ENCODE measurements at places on chromosomes 1 and 21.

GRCh38 chr1:194298007-194298598, 1111.7 kb upstream of the B3GALT2 start:
- no peak for DNase-seq

GRCh38 chr1:187527346-187527745, 698.6 kb downstream of the PLA2G4A start:
- DNase-seq = no peak

- DNase-seq = no peak
Measured at GRCh38 chr1:205124726-205125125, 2.9 kb upstream of the RBBP5 start.

- no peak for DNase-seq
Measured at GRCh38 chr1:146049436-146049835, 27.9 kb upstream of the HJV start.

DNA sequence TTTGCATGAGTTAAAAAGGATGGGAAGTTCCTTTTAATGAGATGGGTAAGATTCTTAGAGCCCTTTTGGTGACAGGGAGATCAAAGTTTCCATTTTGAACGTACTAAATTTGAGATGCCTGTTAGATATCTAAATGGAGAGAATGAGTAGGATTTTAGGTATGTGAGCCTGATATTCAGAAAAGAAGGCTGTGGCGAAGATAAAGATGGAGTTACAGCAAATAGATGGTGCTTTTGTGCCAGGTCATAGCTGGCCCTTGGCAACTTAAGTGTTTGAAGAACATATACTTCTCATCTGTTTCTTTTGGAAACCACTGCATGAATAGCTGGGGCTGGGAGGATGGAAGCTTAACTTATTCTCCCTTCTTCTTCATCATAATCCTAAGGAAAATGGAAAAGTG, 282.5 kb downstream of the PTBP2 start:
- no peak for DNase-seq

GRCh38 chr1:200972985-200973742, 50.4 kb downstream of the KIF21B start:
- DNase-seq = no peak

- DNase-seq = no peak
Measured at GRCh38 chr1:29762635-29763034, 526.3 kb downstream of the PTPRU start.

DNA sequence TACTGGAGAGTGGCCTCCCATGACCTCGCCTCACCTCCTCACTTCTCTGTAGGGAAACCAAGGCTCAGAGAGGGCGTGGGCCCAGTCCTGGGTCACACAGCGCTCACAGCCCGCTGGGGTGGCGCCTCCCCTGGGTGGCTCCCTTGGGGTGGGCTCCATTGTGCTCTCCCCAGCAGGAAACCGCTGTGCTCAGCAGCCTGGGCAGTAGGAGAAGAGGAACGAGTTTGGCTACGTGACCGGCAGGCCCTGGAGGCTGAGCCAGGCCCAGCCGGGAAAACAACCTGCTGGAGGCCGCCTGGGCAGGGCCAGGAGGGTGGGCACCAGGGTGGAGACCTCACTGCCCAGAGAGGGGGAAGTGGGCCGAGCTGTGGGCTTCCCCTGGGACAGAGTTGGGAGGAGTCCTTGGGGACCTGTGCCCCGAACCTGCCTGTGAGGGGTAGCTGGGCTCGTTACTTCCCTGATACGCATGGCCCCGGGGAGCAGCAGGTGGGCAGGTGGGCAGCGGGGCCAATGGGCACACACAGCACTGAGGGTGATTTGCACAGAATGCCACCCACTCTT, 15.0 kb upstream of the FAM131C start:
- no peak for DNase-seq

GRCh38 chr1:235806123-235806522, 60.6 kb downstream of the LYST start:
- DNase-seq = no peak

DNA sequence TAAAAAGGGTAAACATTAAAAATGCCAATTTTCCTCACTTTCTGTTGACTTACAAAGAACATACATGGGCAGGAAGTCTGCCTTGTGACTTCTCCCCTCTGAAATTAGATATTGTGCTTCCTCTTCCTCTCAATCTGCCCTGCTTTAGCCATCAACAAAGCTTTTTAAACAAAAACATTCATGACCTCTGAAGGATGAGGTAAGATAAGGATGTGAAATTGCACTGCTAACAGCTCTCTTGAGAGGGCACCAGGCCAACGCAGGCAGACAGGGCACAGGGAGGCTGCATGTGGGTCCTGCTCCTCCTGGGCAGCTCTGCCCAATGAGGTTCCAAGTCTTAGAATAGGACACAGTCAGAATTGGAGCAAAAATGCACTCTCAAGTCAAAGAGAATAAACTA, 62.1 kb downstream of the DEGS1 start:
- peak; percentile 42 for DNase-seq

GRCh38 chr1:180898441-180899219, 14.1 kb upstream of the KIAA1614 start:
- no peak for DNase-seq

DNA sequence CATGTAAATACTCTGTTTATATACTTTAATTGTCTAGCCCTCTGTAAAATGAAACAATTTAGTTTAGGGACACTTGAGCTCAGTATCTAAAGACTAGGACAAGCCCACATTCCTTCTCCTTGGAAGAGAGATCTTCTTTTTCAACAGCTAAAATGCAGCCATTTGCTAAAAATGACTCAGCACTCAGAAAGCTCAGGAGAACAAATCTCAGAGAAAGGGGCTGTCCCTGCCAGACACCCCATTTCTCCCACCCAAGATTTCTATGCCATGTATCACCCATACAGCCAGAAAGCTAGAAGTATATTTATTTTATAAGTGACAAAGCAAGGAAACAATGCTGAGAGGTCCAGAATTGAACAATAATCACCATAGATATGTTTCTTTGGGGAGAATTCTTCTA, 23.2 kb upstream of the PRDX6 start:
- DNase-seq = no peak

Measured in CD4-positive, alpha-beta T cell treated with Interleukin-17A for 4 hours (primary cell).